AG08395 (cell line): ENCODE measurements at places on chromosomes 3 and 15.

GRCh38 chr3:167742338-167742737 lies 6.8 kb downstream of the SERPINI1 start:
- no peak for DNase-seq

DNA sequence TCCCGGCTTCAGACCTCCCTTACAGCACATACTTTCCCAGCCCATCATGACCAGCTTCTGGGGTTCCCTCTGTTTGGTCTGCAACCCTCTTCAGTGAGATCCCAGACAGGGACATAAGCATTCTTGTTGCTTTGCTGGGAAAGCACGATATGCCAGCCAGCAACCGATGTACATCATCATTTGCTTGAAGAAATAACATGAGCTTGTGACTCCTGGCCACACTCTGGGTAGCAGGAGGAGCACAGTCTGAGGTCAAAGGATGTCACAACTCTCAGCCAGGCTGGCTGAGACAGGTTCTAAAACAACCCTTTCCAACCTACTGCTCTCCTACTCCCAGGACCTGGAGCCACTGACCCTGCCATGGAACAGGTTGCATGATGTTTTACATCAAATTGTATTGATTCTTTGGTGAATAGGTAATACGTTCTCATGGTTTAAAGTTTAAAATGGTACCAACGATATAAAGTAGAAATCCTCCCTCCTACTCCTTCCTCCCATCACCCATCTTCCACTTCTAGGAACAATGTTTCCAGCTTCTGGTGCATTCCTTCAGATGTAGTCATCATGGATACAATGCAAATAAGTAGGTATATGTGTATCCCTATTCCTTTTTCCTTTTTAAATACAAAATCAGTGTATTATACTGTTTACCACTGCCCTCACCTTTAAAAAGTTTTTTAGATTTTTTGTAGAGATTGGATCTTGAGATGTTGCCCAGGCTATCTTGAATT lies 190.3 kb downstream of the OPA1 start:
- no peak for DNase-seq

DNA sequence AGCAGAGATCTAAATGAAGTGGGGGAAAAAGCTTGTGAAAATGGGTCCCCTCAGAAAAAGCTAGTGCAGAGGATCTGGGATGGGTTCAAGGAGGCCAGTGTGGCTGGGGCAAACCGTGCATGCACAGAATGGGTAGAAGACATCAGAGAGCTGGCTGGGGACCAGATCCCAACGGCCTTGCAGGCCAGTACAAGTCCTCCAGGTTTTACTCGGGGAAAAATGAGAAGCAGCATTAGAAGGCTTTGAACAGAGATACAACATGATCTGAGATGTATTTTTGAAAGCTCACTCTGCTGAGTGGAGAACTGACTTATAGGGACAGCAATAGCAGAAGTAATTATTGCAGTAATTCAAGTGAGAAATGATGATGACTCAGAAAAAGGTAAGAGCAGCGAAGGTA lies 114.5 kb downstream of the HERC1 start:
- DNase-seq: no peak

DNA sequence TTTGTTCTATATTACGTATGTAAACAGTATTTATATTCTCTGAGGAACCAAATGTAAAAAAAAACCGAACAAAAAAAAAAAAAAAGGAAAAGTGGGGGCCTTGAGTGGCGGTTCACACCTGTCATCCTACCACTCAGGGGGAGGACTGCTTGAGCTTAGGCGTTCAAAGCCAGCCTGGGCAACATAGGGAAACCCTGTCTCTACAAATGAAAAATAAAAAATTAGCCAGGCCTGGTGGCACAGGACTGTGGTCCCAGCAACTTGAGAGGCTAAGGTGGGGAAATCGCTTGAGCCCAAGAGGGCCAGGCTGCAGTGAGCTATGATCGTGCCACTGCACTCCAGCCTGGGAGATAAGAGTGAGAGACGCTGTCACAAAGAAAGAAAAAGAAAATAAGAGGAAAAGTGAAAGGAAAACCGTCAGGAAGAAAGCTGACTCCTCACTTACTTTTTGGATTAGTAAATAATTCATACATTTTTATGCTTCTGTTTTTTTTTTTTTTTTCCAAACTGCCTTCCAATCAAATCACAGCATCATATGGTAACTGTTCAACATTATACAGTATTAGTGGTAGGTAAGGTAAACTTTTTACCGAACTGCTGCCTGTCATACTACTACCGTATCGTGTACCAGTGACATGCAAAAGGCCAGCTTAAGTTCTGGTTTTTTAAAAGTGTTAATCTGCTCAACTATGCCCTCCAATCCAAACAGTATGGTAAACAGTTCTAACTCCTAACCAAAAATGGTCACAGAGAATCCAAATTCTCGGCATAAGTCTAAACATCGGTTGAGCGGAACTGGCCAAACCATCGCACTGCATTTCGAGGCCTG lies 1.2 kb downstream of the PHC3 start:
- no peak for DNase-seq

DNA sequence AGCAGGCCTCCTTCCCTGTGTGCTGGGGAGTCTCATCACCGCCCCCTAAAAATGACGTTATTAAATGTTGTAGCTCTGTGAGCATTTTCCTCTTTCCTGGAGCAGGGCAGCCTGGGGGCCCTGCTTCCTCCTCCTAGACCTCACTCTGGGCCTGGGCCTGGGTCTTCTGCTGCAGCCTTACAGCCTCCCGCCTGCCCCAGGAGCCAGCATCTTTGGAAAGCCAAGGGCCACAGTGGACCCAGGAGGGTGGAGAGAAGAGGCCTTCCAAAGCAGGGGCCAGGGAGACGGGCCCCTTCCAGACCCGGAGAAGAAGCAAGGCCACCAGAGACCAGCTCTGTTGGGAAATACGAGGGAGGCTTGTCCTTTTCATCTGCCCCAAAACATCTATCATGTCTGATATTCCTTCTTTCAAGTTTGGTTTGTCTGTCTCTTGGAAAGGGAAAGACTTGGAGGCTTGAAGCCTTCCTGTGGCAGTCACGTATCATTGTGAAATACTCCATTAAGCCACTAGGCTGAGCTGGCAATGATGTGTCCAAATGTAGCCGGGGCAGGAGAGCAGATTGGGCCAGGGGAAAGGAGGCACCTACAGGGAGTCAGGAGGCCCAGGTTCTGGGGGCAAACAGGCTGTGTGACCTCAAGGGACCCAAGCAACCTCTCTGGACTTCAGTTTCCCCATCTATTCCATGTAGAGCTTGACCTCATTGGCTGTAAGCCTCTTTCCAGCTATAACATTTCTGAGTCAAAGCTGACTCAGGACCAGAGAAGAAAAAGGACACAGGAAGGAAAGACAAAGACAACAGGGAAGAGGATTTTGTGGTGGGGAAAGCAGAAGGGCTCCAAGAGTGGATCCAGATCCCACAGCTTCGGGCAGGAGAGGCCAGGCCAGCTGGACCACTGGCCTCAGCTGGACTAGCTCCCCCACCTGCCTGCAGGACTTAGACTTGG lies 31.1 kb downstream of the CYP11A1 start:
- DNase-seq: peak; percentile 52

- DNase-seq: no peak
Measured at GRCh38 chr15:84904419-84904818, 20.0 kb downstream of the SLC28A1 start.

- DNase-seq: no peak
Measured at GRCh38 chr15:58258501-58259292, 120.5 kb downstream of the AQP9 start.

GRCh38 chr3:50375258-50375931 lies 16.1 kb upstream of the TMEM115 start:
- peak; percentile 29 for DNase-seq

DNA sequence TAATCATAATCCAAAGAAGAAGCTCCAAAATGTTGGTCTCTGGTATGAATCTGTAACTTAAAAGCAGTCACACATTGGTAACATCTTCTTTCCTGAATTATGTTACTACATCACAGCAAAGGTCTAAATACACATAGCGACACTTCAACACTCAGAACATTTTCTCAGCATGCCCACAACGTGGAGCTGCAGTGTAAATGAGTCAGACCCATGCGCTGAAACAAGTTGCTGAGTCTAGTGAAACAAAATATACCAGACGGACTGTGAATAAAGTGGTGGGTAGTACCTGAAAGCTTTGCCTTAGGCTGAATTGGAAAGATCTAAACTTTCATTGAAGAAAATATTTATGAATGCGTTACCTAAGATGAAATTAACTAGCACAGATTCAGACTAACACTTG lies 33.2 kb upstream of the GOLGA8B start:
- DNase-seq: peak; percentile 22

GRCh38 chr3:2614578-2614977 lies 495.6 kb downstream of the IL5RA start:
- DNase-seq: no peak

DNA sequence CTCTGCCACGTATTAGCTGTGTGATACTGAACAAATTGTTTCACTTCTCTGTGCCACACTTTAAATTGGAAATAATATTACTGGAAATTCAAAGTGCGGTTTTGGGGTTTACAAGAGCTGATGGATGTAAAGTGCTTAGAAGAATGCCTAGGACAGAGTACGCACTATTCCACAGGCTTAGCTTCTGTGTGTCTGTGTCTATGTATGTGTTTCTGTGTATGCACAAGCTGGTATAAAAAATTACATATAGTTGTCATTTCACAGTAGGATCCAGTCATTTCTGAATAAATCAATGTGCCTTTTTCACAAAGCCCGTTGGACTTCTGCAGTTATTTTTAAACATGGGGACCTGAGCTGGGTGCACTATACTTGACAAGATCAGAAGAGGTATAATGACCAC lies 370.4 kb downstream of the TUSC7 start:
- no peak for DNase-seq

DNA sequence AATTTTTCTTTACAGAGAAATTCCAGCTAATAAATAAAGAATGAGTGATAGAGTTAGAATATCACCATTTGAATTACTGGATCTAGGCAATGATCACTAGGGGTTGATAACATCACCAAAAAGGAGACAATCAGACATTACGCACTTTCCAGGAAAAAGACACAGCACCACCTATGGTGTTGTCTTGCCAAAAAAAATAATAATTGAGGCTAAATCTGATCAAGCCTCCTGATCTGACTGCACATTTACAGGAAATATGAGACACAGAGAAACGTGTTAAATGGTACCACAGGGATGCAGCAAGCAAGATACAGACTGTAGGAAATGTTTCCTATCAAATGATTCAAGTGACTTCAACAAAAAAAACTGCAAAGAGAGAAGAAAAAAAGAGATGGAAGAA lies 92.8 kb downstream of the EOMES start:
- DNase-seq: no peak

- DNase-seq: no peak
Measured at GRCh38 chr3:49665822-49666519, 8.2 kb upstream of the APEH start.

GRCh38 chr15:94004697-94005096 lies 226.7 kb upstream of the MCTP2 start:
- no peak for DNase-seq

DNA sequence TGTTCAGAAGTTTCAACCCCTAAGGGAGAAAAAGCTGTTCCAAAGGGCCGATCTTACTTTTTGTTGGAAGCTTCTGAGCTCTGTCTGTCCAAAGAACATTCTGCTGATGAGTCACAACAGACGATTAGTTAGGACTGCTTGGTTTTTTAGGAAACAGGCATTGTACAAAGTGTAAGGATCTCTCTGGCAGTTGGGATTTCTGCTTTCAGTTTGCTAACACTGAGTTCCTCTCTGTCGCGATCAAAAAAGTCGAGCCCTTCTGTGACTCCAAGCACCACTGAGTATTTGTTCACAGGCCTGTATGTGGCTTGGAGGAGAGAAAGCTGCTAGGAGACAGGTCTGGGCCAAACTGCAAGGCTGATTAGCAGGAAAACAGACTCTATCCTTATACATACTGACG lies 91.8 kb upstream of the PFN2 start:
- peak; percentile 74 for DNase-seq

- peak; percentile 81 for DNase-seq
Measured at GRCh38 chr3:46517016-46517783, 19.4 kb downstream of the RTP3 start.

DNA sequence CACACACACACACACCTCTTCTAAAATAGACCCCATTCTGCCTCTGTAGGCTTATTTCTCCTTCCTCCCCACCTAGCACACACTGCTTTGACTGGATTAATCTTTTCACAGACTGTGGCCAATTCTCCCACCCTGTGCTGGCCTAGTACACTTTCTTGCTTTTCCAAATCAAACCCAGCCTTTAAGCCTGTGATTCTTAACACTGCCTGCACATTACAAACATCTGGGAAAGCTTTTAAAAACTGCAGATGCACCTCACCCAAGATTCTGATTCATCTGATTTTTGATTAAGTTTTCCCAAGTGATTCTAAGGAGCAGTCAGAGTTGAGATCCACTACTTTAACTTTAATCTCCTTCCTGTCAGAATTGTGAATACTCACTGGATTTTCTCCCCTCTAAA lies 12.8 kb downstream of the CSNK1G1 start:
- peak; percentile 5 for DNase-seq

DNA sequence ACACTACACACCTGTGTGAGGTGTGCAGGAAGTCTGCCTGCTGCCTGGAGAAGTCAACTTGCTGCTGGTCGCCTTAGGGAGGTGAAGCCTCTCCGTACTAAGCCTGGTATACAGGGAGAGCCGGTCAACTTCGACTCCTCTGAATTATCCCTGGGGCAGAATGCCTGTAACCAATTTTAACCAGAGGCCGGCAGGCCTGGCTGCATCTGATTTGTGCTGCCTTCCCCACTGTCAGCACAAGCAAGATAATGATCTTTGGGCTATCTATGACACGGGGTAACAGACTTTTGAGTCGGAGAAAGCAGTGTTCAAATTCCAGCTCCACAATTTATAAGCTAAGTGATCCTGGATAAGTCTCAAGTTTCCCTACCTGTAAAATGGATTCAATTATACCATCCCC lies 42.3 kb downstream of the MAGEF1 start:
- no peak for DNase-seq

- DNase-seq: no peak
Measured at GRCh38 chr3:48356419-48356818, 15.6 kb upstream of the FBXW12 start.

- DNase-seq: no peak
Measured at GRCh38 chr15:62552444-62552843, 387.4 kb upstream of the C2CD4B start.

DNA sequence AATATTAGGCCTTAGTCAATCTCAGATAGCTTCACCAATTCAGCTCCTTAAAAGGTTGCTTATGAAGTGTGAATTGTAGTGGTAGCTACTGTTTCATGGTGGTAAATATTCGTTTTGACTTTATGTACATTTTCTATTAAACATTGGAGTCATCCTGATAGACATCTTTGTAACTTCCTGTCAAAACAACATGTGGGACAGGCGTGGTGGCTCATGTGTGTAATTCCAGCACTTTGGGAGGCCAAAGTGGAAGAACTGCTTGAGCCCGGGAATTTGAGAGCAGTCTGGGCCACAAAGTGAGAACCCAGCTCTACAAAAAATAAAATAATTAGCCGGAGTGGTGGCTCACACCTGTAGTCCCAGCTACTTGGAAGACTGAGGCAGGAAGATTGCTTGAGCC lies 2.0 kb upstream of the TRIM59 start:
- no peak for DNase-seq
